Sigmoid colon (tissue), 7 donors: ENCODE measurements at places on chromosomes 6 and 20.
A peak's percentile ranks its signal among the peaks of the same experiment; 100 is the strongest.

- DNase-seq: no peak
These were observed 514.8 kb upstream of the NOX3 start for GRCh38 chr6:155970472-155970871.

- DNase-seq: no peak
These were observed 119.2 kb downstream of the NFATC2 start for GRCh38 chr20:51423290-51423667.

DNA sequence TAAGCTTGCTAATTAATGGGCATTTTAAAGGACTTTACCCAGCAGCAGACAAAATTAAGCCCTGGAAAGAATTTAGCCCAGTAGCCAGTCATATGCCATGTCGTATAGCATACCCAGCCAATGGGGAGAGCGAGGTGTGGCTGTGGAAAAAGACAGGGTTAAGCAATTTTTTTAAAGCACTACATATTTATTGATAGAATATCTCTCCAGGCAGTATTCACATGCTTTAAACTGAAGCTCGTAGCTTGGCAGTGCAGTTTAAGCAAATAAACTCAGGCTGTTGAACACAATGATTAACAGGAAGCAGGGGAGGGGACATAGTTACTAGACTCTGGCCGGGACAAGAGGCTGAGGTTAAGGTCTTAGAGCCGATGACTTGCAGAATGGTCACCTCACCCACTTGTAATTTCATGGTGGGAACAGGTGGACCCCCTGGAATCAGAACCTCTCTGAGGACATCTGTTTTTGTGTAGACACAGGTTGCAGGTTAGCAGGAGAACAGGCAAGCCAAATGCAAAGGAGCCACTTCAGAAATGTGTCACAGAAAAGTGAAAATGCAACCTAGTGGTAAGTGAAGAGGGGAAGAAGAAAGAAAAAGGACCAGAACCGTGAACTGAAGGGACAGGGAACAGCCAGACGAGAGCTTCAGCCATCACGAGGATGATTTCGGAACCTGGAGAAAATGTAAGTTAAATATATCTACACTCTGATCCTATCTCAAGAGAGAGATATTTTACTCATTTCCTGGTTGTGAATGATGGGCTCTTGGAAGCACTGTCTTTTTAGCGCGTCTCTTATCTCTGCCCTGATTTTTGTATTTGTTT, 7.2 kb downstream of the GCNT2 start:
- DNase-seq: no peak

GRCh38 chr20:48875914-48876240, 45.6 kb upstream of the ARFGEF2 start:
- no peak for DNase-seq

GRCh38 chr6:40799296-40800140, 212.4 kb upstream of the LRFN2 start:
- no peak for DNase-seq

GRCh38 chr20:43726811-43727338, at the start of gene GTSF1L:
Gene GTSF1L, minus strand, starts transcription at chr20:43727002. Its CDS starts 308 bp downstream, at chr20:43726694.
- DNase-seq: no peak

GRCh38 chr6:111096246-111096645, 8.9 kb downstream of the SLC16A10 start:
- DNase-seq: no peak

DNA sequence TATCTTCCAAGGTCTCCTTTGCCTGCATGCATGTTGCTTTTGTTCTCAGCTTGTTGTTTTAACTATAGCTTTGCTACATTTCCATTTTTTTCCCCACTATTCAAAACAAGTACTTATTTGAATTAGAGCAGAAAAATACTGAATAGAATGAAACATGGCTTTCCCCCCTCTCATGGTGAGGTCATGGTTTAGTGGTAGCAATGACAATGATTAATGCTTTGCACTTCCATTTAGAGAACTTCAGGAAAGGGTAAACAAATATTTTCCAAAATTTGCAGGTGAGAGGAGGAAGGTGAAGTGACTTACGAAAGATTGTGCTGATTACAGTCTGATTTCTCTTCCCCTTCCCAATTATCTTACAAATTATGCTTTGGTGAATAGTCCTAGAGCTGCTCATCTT, 47.8 kb upstream of the TRAF3IP2 start:
- no peak for DNase-seq

GRCh38 chr6:144718431-144718830, 433.3 kb downstream of the UTRN start:
- DNase-seq: no peak

DNA sequence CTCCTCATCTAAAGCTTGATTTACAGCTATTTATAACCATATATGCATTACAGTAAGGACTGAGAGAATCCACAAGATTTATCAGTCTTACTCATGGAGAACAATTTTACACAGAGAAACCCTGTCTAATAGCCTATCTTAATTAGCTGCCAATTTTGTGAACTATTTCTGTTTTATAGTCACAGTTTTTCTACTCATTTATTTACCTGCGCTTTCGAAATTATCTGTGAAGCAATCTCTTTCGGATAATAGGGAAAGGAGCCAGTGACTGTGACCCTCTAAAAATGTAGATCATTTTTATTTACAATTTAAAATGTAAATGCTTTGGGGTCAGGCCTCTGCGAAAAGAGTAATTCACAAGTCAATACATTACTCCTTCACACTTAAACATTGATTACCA, 98.1 kb downstream of the TSHZ2 start:
- DNase-seq: no peak

GRCh38 chr6:74925683-74926082, 280.2 kb downstream of the COL12A1 start:
- DNase-seq: no peak

DNA sequence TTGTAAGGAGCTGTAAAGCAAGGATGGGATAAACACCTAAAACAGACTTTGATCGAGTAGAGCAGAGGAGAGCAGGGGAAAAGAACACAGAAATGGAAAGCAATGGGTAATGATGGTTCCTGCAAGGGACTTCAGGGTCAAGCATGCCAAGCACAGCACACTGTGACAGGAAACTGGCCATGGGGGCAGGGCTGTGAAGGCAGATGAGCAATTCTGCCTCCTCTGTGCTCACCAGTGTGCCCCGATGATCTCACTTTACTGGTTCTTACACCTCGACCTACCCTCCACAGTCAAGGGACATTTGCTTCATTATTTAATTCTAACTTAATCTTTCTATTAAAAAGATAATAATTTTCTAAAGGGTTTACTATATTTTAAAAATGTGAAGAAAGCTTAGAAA, 21.6 kb upstream of the MYB start:
- DNase-seq: no peak

GRCh38 chr20:3663031-3663701, at the start of gene GFRA4:
Gene GFRA4, minus strand, starts transcription at chr20:3663399. Its CDS starts 0 bp downstream, at chr20:3663399.
- DNase-seq: peak; percentile 60

DNA sequence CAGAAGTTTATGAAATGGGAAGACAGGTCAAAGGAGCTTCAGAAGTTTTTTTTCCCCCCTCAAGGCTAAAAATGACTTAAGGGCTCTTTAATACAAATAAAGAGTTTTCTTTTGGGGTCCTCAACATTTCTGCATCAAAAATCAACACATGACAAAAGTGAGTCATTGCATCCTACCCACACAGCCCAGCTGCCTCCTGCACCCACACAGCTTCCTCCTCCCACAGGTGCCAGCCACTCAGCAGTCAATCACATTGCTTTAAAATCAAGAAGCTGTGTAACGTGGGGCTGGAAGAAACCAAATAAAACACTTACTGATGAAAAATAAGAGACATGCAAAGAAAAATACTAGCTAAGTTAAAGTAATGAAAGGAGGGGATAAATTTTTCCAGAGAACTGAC, 68.5 kb downstream of the MAP3K5 start:
- no peak for DNase-seq

- no peak for DNase-seq
These were observed 110.1 kb upstream of the JAG1 start for GRCh38 chr20:10783707-10784553.

DNA sequence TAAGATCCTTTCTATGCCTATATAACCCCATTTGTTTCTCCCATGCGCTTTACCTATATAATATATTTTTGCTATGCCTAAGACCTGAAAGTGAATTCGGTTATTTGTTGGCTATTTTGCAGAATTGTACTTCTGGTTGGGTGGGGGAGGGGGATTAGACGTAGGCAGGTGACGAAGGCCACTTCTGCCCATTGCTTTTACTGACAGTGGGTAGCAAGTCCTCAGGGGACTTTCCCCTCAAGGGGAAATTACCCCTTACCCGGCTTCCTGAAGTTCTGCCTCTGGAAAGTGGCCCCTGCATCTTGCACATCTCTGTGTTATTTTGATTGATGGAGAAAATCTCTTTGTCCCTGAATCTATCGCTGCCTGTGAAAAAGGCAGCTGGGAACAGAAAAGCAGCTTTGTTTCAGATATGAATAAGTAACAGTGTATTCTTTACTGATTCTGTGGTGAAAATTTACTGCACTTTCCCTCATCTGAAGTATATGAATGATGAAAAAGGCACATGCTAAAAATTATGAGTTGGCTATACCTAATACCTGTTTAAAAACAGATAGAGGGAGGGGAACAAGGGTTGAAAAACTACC, 133.9 kb downstream of the UTRN start:
- no peak for DNase-seq

DNA sequence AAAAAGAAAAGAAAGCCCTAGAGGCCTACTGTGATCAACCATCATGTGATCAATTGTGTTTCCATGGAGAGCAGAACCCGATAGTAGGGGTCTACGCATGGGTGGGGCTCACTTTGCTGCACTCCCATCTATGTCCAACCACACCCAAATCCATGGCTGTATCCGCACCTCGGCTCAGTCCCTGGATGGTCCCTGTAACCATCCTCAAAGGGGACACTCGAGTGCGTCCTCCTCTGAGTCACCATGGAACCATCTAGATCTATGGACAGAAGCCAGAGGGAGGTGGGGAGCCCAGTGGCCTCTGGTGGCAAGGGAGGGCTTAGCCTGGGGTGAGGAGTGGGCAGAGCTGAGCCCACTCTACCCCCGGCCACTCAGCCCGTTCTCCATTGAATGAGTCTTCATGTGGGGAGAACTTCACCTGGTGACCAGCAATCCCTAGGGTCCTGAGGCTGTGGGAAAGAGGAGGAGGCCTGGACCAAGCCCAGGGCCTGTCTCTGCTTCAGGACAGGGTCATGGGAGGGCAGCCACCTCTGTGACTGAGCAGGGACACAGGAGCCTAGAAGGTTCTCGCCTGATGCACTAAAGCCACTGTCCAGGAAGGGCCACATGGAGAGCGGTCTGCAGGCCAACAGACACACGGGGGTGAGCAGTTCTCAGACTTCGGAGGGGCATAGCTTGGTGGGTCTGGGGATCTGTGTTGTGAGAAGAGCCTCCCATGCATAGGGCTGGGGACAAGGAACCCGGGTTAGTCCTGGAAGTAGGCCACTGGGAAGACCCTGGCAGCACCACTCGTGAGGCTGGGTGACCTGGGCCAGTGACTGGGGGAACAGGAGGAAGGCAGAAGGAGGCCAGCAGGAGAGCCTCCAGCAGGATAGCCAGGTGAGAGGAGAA, 19.3 kb downstream of the RAET1L start:
- DNase-seq: no peak

GRCh38 chr6:54299542-54300269, 8.5 kb upstream of the TINAG start:
- no peak for DNase-seq

DNA sequence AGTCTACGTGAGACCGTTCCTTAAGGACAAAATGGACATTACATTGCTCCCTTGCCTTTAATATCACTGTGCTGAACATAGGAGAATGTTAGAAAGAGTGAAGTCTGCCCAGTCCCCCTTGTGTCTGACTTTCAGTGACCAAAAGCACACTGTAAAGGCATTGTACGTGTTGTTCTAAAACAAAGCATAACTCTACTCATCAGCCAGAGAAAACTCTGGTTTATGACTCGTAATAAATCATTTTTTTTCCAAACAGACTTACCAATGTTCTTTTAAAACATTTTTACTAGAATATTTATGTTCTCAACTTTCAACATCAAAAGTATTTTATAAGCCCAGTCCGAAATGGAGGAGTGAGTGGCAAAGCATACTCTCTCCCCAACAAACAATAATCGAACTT, 262.5 kb downstream of the GJA1 start:
- no peak for DNase-seq

DNA sequence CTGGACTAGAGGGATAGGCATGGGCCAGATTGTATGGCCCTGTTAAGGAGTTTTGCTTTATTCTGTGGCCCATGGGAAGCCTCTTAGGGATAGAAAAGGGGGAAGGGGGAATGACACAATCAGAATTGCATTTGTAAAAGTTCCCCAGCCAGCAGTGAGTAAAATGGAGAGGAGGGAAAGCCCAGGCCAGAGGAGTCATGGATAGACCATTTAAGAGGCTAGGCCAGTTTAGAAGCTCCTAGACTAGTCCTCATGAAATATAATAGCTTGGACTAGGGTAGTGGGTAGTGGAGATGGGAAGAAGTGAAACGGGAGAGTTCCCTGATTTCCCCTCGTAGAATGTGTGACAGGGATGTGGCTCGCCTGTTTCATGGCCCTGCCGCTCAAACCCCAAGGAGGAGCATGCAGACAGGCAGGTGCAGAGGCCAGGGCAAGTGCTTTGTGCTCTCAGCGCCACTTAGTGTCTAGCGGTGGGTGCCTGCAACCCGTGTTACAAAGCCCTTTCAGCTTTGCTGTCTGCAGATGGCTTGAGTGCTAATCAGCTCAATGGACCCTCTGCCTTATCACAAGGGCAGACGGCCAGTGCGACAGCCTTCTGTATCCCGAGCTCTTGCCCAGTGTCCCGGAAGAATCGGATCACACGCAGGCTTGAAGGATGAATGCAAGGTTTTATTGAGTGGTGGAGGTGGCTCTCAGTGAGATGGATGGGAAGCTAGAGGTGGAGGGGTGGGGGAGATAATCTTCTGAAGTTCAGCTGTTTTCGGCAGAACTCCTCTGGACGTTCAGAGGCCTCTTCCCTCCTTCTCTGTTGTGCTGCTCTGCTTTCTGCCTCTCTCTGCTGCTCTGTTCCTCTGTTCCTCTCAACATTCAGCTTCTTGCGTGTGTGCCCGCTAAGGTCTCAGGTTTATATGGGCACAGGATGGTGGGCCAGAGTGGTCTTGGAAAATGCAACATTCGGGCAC, 141.1 kb downstream of the CEP57L1 start:
- no peak for DNase-seq

DNA sequence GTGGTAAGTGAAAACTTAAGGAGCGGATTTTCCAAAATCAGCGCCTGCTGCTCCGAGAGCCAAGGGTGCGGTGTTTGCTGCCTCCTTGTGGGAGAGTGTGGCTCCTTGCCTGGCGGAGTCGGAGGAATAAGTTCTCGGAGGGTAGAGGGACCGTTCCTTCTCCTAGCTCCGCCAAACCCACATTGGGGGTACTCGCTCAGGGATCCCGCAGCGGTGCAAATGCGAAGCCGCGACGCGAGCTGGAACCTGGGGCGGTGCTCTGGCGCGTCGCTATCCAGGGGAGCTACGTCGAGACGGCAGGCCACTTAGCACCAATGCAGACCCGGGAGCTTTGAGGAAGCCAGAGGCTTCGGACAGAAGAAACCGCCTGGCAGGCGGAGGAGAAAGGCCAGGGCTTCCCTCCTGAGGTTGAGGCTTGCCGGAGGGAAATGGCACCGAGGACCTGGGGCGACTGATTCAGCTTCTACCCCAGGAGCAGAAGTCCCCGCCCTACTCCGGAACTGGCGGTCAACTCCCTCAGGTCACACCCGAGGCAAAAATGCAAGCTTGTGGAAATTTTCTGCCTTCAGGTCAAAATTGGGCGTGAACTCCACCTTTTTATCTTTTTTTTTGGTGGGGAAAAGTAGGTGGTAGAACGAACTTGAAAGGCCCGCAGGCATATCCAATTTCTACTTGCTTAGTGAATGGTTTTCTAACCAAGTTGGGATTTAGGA, 5.7 kb upstream of the DDX43 start:
- DNase-seq: peak; percentile 67
